ENCODE measurements at places on chromosomes 11 and 22. TPM values are rescaled to one million over a fixed set of nuclear protein-coding genes. Genes with fewer than 3 reads are reported as not detected.
A peak's percentile ranks its signal among the peaks of the same experiment; 100 is the strongest.

GRCh38 chr22:37186228-37186996 is 1.6 kb downstream of the C1QTNF6 start:
- DNase-seq: no peak

- DNase-seq: no peak
Measured at GRCh38 chr22:17897426-17897825, 123.2 kb upstream of the BID start.

DNA sequence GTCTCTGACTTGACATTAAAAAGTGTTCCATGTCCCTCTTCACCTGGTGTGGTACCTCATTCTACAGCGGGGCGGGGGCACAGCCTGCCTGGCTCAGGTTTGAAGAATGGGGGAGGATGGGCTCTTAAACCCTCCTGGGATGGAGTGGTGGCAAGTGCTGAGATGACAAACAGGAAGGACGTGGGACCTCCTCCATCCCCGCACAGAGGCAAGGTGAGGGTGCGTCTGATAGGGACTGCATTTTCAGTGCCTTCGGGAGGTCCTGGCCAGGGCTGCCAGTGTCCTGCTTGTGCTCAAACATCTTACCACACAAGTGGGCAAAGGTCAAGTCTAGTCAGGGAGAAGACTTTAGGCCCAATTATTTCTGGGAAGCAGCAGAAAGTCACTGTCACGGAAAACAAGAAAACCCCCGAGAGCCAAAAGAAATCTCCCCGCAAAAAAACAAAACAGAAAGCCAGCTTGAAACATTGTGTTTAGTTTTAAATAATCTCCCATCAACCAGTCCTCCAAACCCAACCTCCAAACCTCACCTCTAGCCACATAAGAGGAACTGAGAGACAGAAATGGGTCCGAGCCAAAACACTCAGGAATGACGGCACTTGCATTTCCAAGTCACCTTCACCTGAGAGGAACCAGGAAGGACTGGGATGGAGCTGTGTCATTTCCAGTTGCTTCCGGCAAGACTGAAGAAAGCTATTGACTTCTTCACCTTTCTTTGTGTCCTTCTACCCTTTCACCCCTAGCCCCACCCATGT is 966.5 kb downstream of the NTM start:
- DNase-seq: no peak

GRCh38 chr11:78838417-78838816 is 263.8 kb upstream of the NARS2 start:
- no peak for DNase-seq

DNA sequence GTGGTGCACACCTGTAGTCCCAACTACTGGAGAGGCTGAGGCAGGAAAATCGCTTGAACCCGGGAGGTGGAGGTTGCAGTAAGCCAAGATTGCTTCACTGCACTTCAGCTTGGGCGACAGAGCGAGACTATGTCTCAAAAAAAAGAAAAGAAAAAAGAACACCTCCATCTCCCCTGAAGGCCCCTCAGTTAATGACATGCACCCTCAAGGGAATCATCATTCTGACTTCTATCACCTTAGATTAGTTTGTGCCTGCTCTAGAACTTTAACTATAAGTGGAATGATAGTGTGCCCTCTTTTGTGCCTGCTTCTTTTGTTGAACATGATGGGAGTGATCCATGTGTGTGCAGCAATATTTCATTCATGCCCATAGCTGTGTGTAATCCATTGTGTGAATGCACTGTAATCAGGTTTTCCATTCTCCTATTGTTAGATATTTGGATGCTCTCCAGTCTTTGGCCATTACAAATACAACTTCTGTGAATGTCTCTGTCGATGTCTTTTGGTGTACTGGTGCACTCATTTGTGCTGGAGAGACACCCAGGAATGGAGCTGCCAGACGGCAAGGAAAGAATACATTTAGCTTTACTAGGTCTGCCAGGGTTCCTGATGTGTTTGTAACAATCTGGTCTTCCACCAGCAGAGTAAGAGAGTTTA is 883 bp upstream of the VPREB3 start:
- DNase-seq: no peak

DNA sequence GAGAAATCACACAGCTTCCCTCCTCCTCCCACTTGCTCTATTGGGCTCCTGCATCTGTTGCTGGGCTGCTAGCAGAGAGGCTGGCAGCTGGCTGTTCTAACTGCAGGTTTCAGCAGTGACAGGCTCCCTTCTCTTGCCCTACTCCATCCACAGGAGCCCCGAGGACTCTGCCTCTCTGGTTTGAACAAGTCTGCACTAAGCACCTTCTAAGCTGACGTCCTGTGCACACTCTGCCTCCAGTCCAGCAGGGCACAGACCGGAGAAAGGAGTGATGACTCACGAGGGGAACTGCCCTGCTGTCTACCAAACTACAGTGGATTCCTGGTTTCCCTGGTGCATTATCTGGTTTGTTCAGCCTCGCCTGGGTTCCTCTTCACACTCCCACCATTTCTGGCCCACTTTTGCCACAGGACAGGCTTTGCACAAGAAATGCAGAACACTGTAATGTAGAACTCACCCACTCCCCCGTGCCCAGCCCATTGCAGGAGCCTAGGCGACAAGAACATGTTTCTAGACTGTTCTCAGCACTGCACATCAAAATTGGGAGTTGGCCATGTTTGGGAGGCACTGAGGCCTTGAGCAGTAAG is 26.0 kb downstream of the IL10RA start:
- DNase-seq: no peak

- DNase-seq: no peak
Measured at GRCh38 chr11:64592656-64593055, 1.6 kb downstream of the SLC22A12 start.

DNA sequence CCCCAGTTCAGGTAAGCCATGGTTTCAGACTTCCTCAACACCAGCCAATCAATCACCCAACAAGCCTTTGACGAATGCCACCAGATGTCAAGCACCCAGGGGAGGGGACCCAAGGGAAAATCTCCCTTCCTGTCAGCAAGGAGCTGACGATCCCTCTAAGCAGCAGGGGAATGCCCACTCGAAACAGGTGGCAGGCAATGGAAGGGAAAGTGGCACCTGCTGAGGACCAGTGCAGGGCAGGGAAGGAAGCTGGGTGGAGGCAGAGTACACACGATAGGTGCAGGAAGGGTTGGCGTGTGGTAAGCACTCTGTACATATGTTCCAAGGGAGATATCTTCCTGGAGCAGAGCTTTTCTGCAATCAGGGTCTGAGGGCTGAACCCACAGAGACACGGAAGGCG is 11.7 kb upstream of the CREB3L1 start:
- no peak for DNase-seq

GRCh38 chr22:40727070-40727963 is 48.0 kb downstream of the MCHR1 start:
- no peak for DNase-seq

DNA sequence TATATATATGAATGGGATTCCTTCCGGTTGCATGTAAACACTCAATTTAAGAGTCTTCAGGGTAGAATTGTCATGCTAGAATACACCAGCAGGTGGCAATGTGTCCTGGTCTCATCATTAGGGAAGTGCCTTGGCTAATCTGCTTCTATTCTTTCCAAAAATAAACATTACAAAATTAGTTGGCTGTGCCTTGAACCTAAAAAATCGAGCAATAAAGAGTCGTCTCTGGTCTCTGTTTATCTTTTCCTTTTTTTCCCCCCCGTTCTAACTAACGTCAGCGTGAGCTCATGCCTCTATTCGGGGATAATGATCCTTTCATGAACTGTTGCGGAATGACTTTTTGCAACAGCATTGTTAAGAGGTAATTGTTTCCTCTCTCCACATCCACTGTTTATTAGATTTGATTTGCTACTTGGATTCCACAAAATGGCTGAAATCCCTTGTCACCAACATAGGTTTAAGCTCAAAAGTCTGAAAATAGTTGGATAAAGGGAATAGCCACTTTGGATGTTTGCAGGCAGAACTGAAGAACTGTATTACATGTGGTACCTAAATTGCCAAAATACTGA is 1.2 kb upstream of the ARHGEF12 start:
- DNase-seq: peak; percentile 84

DNA sequence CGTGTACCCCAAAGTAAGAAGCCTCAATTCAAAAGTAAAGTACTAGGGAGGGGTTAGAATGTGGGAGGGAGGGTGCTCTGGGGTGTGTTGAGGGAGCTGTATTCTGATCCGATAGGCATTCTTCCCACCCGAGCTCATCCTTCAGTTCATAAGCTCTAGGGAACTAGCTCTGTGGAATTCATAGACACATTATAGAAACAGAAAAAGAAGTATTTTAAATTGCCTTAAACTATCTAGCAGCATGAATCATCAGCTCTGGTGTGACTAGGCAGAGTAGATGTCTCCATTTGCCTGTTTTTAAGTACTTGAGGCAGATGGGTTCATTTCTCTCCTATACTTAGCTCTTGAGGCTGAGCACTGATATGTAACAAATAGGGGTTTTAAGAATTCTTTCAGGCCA is 7.3 kb upstream of the SGSM3 start:
- no peak for DNase-seq

DNA sequence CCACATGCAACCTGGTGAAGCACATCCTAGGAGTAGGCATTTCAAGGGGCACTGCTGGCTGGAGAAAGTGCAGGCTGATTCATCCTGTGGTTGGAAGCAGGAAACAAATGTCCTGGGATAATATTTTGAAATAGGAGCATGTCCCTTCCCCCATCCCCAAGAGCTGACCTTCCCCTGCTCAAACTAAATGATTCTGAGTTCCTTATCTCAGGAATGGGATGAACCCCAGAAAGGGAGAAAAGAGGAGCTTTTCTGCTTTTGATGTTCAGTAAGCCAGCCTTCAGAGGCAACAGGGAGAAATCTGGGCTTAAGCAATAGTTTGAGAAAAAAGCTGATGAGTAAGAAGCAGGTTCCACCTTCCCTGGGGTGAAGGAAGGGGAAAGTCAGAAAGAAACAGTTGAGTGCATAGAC is 19.5 kb upstream of the SPON1 start:
- no peak for DNase-seq

DNA sequence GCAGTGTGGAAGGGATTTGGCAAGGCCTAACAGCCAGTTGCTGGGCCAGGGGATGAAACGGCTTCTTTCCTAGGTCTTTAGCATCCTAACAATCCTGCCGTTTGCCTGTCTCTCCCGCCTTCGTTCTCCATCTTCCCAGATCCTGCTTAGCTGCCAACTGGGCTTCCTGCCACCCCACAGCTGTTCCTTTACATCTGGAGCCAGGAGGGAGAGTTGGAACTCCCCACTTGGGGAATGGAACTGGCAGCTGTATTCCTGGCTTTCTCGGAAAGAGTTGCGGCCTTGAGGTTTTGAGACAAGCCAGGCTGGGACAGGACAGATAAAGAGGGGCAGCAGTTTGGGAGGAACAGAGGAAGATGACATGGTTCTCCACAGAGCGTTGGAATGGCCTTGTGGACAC is 59.6 kb downstream of the ST3GAL4 start:
- DNase-seq: peak; percentile 96

- DNase-seq: no peak
Measured at GRCh38 chr22:35044607-35045390, 21.2 kb upstream of the ISX start.

DNA sequence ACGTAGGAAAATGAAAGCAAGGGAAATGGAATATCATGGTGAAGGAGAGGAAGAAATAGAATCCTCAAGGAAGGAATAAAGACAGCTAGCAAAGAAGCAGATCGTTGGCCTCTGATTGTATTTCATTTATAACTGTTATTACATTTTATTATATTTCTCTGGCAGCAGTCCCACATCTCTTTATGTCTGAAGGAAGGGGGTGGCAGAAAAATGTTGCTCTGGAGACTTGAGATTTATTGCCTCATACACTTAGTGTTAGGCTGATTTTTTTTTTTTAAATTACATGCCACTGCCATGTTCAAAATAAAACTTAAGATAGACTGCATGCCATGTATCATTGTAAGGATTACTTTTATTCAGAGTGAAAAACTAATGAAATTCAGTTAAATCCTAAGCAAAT is 971.7 kb upstream of the CHORDC1 start:
- no peak for DNase-seq

DNA sequence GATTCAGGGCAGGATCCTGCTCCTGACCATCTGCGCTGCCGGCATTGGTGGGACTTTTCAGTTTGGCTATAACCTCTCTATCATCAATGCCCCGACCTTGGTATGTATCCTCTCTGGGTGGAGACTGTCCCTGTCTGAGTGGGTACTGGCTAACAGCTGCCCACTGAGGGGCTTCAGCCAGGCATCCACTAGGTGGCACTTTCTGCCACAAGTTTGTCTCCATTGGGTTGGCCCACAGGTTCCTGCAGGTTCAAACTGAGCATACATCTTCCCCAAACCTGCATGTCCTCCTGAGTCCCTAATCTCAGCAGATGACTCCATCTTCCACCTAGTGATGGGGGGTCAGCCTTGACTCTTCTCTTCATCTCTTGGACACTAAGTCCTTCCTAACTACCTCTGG is 4.4 kb downstream of the SLC2A11 start:
- no peak for DNase-seq

DNA sequence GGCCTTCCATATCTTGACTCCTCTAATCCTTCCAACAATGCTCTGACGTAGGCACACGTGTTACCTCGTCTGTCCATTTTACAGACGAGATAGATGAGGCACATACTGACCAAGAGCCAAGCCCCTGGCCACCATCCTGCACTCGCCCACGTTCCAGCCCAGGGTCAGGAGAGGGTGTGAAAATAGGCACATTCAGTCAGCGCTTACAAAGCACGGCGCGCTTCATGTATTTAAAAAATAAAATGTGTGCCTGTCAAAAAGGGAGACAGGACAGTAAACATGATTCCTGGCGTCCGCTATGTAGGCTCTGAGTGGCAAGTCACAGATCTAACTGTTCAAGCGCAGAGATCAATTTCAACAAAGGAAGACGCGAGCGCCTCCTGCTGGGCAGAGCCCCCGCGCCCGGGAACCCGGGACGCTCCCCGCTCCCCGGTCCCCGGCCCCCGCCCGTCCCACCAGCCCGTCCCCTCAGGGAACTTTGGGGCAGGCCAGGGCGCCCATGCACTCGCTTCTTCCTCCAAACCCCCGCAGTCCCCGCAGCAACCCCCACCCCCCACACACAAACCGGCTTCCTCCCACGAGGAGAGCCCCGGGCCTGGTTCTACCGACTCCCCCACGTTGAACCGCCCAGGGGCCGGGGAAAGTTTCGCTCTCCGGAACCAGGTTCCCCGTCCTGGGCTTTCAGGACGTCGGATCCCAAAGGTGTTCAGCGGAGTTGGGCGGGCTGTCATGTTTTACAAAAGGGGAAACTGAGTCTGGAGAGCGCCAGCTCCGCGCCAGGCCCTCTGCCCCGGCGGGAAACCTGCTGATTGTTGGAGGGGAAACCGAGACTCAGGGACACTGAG is 10.4 kb upstream of the C1QTNF6 start:
- peak; percentile 89 for DNase-seq

Gene SCN3B
- polyA plus RNA-seq: 45.1 TPM

Gene TTC12
- polyA plus RNA-seq: 10.8 TPM

Gene UBTFL1
- polyA plus RNA-seq: not detected

Gene SORL1
- 3.3 TPM for polyA plus RNA-seq

Gene TMPRSS5
- polyA plus RNA-seq: 1.7 TPM

Gene KRTAP5-1
- polyA plus RNA-seq: 1.4 TPM

Gene SMIM35
- polyA plus RNA-seq: 0.76 TPM

Gene ANGPTL5
- polyA plus RNA-seq: not detected

Gene MIOX
- not detected for polyA plus RNA-seq

Gene FIBIN
- polyA plus RNA-seq: 26.7 TPM

Gene CDC42EP2
- polyA plus RNA-seq: 38.8 TPM

Gene TEX54
- not detected for polyA plus RNA-seq

Gene OVCH2
- polyA plus RNA-seq: 0.79 TPM

Gene CHST1
- polyA plus RNA-seq: 24.0 TPM
